ENCODE measurements at places on chromosomes 16 and 17.

GRCh38 chr16:50395763-50396710, 27.2 kb upstream of the BRD7 start:
- DNase-seq: no peak

GRCh38 chr17:70295329-70295728, 126.0 kb downstream of the KCNJ2 start:
- no peak for DNase-seq

DNA sequence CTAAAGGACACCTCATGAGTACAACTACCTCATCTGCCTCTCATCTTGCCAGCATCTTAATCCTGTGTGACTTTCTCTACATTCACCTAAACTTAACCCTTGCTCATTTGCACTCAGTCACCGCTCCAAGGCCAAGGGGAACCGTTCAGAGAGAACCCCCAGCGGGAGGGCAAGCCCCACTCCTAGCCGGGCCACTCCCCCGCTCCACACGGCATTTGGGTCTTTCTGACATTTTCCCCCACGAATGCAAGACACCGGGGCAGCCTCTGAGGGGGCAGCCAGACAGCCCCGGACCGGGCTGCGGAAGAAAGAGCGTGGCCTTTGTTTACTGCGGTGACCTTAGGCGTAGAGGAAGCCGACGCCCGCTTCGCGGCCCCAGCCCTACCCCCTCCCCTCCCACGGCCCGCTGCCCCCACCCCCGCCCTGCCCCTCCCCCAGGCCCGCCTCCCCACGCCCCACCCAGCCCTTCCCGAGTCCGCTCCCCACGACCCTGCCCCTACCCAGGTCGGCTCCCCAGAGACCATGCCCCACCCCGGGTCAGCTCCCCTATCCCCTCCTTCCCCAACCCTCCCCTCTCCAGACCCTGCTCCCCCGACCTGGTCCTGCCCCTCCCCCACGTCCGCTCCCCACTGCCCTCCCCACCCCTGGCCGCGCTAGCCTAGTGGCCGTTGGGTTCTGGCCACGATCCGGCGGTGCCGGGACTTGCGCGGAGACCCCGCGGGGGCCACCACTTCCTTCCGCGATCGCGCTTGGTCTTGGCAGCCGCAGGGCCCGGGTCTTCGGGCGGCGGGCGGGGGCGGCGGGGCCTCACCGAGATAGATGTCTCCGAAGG, 789 bp downstream of the CSNK1D start:
- DNase-seq: peak; percentile 33

GRCh38 chr16:84609563-84610177, 8.2 kb downstream of the COTL1 start:
- no peak for DNase-seq

- no peak for DNase-seq
Observed at GRCh38 chr16:23570992-23571632, 13.6 kb downstream of the UBFD1 start.

- DNase-seq: no peak
Observed at GRCh38 chr16:50114357-50115129, 38.6 kb upstream of the TENT4B start.

GRCh38 chr17:45852535-45853297, 8.0 kb downstream of the SPPL2C start:
- peak; percentile 39 for DNase-seq

DNA sequence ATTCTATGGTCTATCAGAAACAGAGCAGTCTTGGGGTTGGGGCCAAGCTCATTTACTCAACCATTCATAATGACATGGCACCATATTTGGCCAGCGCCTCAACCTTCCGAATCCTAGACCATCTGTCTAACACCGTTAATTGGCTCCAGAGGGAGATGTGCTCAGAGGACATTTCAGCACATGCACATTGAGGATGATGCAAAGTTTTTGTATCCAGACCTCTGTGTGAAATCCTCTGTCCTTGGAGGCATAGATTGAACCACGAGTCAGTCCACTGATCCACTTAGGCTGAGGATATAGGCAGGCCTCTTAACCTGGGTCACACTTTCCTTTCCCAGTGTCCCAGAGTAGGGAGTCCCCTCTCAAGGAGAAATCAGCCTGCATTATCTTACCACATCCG, 85.5 kb downstream of the SHISA6 start:
- no peak for DNase-seq

DNA sequence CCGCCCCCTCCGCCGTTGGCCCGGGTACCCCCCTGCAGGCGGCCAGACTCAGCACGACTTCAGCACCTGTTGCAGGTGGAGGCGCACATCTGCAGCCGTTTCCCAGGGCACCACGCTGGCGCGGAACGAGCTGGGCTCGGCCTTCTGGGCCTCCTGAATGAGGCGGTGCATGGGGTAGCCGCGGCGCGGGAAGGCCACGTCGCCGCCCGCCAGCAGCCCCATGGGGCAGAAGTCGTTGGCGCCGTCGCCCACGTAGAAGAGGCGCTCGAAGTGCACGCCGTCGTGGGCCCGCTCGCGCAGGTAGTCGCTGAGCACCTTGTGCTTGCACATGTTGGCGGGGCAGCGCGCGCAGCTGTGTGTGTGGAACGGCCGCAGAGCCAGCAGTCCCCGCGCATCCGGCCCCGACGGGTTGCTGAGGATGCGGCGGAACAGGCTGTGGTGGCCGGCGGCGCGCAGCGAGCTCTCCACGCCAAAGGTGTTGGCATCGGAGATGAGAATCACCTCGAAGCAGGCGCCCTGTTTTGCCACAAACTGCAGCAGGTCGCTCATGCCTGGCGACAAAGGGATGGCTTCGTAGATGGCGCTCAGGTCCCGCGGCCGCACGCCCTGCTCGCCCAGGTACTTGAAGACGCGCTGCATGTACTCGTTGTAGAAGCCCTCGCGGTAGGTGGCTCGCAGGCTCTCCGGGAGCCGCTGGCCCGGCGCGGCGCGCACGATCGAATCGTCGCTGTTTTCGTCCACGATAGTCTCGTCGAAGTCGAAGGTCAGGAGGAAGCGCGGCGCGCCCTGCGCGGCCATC, 6.2 kb downstream of the PHOSPHO1 start:
- DNase-seq: no peak

- no peak for DNase-seq
Observed at GRCh38 chr16:85762970-85763369, 12.1 kb upstream of the C16orf74 start.

GRCh38 chr17:50594128-50594823, 33.8 kb downstream of the CACNA1G start:
- no peak for DNase-seq

GRCh38 chr16:68374961-68375660, 64.3 kb downstream of the PRMT7 start:
- DNase-seq: no peak

DNA sequence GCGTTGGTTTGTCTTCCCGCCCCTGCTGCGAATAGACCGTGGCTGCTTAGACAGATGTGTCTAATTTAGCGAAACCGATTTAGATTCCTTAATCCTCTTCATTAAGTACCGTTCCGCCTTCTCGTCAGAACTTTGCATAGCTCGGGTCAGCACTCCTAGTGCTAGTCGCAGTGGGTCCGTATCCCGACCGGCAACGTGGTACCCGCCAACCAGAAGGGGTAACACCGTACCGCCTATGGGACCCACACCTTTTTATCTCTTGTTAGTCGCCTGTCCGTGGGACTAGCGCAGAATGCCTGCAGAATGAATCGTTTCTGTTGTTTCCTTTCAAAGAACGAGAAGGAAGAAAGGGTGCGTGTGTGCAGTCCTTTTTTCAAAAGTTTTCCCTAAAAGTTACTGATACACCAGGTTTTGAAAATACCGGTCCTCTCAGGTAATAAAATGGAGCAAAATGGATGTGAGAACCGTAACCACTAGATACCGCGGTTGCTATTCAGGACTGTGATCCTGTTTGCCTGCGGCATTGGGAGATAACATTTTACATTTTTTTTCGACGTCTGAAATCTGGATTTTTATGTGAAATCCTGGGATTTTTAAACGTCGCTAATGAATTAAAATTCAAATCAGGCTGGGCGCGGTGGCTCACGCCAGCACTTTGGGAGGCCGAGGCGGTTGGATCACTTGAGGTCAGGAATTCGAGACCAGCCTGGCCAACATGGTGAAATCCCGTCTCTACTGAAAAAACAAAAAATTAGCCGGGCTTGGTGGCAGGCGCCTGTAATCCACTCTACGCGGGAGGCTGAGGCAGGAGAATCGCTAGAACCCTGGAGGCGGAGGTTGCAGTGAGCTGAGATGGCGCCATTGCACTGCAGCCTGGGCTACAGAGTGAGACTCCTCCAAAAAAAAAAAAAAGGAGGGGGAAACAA, 998 bp upstream of the SRSF1 start:
- peak; percentile 22 for DNase-seq

DNA sequence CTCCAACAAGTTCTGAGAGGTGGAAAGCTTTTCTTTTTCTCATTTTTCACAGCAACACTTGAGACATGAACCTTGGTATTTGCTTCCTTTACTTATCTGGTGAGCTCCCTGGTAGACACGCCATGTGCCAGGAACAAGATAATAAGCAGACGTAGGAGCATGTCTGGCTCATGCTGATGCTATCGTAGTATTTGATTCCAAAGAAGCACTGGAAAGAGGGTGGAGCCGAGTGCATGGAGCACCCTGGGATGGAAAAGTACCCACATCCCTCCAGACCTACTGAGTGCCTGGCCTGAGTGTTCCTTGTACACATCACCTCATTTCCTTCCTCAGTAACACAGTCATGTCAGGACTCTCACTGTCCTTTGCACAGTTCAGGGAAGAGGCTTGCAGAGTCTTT, 231.0 kb downstream of the CBLN1 start:
- DNase-seq: no peak

- no peak for DNase-seq
Observed at GRCh38 chr16:76175718-76176117, 101.5 kb upstream of the CNTNAP4 start.

DNA sequence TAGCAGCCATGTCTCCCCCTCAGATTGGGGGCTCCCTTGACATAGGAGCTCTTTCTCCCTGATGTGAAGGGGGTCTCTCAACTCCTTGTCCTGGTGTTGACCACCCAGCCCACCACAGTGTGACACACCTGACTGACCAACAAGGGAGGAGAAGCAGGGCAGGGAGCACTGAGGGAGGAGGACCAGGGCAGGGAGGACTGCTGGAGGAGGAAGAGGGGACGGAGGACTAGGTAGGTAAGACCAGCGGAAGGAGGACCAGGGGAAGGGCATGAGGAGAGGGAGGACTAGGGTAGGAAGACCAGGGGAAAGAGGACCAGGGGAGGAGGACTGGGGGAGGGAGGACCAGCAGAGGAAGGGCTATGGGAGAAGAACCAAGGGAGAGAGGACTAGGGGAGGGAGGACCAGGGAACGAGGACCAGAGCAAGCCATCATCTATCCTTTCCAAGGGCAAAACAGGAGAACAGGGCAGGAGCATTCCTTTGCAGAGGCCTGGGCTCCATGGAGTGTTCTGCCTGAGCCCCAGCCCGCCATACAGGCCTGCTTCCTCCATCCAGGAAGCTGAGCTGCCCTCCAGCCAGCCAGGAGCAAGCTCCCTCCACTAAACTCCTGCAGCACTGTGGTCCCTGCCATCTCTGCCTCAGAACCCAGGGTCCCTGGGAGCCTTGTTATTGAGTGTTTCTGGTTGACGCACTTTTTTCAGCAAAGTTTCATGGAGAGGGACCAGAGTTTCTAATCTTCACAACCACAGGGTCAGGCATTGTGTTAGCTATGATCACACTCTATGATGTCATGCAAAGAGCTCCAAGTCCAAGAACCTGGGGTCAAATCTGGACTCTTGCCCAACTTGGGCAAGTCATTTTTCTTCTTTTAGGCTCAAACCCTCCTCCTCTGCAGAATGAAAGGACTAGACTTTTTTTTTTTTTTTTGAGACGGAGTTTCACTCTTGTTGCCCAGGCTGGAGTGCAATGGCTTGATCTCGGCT, 15.4 kb upstream of the KRT17 start:
- no peak for DNase-seq

- DNase-seq: no peak
Observed at GRCh38 chr16:88539652-88540345, 30.4 kb upstream of the ZC3H18 start.

DNA sequence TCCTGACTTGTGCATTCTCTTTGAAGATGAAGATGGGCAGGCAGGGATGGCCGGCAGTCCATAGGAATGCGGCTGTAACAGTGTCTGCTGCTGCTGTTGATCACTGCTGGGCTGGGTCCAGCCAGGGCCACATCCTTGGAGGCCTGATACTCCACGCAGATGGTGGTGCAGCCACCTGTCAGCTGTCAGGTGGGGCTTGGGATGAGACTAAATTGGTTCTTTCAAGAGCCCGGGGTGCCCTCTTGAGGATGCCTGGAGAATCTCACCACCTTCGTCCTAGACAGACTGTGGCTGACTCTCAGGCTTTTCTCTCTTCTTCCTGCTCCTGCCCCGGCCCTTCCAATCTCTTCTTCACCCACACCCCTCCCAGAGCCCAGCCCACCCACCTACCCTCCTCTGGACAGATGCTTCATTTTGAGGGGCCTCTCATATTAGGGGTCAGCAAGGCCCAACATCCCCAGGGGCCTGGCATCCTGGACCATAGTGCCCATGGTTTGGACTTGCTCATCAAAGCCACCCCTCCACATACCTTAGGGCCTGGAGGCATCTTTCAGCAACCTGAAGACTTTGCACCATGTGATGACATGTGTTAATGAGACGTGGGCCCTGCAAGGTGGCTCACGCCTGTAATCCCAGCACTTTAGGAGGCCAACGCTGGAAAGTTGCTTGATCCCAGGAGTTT, 19.1 kb downstream of the OSBPL7 start:
- DNase-seq: peak; percentile 32

GRCh38 chr16:1208239-1208830, 16.7 kb downstream of the TPSG1 start:
- DNase-seq: no peak

- no peak for DNase-seq
Observed at GRCh38 chr16:15854906-15855703, 1.7 kb downstream of the MYH11 start.

Data from MG63 (cell line).